Activated CD8-positive, alpha-beta memory T cell treated with anti-CD3 and anti-CD28 coated beads for 48 hours (primary cell): ENCODE measurements at places on chromosomes 4 and X.
A peak's percentile ranks its signal among the peaks of the same experiment; 100 is the strongest.

DNA sequence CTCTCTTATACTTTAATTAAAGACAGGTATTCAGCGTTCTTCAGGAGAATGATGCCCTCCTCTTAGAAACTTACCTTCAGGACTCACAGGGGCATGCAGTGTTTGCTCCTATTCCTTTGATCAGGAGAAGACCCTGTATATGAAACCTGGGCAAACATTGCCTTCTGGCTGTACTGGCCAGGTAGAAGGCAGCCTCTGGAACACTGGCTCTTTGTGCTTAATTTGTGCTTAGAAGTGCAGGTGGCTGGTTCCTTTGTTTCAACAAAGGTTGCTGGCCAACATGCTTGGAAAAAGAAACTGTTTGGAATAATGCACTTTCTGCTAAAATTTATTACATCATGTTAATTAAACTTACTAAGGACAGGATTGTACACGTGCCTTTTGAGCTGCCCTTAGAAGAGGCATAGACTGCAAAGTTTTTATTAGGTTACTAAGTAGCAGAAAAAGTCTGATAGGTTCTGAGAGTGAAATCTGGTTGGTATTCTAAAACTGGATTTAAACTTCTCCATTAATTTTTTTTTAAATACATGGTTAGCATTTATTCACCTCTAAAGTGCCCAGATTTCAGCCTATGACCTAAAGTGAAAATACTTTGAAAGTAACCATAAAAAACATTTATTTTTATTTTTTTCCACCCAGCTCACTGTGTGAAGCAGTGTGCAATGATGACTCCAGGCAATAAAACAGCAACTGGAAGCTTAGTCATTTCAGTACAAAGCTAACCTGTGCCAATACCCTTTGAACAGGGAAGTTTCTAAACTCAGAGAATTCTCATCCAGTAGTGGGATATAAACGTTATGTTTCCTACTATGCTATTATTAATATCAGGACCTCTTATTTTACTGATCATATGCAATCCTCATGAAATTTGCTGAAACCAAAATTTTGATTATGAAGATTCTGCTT is 11.3 kb downstream of the RASSF6 start:
- no peak for DNase-seq

GRCh38 chr4:147365396-147365795 is 115.5 kb upstream of the EDNRA start:
- no peak for DNase-seq

DNA sequence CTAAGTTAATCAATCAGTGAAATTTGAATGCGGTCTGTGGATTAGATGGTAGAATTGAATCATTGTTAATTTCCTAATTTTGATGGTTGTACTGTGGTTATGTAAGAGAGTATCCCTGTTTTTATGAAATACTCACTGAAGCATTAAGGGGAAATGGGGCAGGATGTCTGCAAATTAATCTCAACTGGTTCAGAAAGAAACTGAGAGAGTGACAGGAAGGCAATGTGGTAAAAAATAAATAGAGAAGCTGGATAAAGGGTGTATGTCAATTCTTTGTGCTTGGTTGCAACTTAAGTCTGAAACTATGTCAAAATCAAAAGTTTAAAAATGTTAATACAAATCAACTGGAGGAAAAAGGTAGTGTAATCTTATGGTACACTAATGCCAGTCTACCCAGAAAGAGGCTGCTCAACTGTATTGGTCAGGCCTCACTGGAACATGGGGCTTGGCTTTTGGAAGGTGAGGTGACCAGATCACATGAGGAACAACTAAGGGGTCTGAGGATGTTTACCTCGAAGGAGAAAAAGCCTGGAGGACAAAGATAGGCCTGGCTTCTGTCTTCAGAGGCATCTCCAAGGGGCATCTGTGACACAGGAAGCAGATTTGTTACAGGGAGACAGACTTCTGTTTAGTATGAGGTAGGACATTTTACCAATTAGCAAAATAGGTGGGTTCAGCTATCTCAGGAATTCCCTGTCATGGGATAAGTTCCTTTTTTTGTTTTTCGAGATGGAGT is 83.1 kb downstream of the DLG3 start:
- no peak for DNase-seq

DNA sequence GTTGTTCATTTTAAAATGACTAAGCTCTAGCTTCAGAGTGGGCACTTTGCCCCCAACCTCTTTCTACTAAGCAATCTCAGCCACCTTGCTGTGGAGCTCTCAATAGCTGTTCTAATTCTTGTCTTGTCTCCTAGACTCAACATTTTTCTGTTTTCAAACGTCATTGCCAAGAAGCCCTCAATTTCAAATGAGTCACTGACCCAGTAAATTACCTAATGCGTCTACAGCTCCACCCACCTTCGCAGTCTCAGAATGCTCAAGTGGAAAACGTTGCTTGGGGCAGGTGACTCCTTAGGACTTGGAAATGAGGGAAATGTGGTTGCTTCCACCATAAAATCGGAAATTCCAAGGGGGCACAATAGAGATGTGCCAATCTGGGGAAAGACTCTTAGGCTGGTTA is 59.0 kb downstream of the ING2 start:
- DNase-seq: no peak

DNA sequence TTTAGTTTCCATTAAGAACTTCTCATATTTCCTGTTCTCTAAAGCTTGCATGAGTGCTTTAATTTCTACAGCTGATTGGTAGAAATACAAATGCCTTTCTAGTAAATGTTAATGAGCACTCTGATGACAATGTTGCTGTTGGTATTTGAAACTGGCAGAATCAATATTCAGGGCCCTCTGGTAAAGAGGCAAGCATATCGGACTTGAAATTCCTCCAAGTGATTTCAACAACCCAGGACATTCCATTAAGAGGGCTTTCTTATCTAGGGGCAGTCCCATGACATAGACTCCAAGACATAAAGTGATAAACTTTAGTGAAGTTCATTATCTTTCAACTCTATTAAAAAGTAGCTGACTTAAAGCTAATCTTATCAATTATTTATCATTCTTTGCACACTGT is 83.1 kb upstream of the VCX start:
- DNase-seq: no peak

- DNase-seq: peak; percentile 13
Measured at GRCh38 chr4:122577808-122578781, 42.8 kb downstream of the IL21 start.
